Fibroblast of skin of abdomen (primary cell): ENCODE measurements at places on chromosomes 11 and 22.

DNA sequence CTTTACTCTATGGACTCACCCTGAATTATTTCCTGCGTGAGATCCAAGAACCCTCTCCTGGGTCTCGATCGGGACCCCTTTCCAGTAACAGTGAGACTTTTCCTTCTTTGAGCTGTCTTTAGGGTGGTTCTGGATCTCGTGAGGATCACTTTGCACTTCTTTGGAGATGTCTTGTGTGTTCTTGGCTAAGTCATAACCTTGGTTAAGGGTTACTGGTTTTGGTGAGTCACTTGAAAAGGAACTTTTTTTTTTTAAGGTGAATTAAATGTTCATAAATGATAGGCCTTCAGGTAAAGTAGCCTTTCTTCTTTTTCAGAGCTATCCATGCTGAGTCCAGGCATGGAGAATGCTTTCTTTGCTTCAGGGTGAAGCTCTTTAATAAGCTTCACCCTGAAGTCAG lies 19.4 kb upstream of the GSTP1 start:
- no peak for DNase-seq

- DNase-seq, result no peak
Observed at GRCh38 chr22:48287031-48287430, 1524.6 kb downstream of the TBC1D22A start.

DNA sequence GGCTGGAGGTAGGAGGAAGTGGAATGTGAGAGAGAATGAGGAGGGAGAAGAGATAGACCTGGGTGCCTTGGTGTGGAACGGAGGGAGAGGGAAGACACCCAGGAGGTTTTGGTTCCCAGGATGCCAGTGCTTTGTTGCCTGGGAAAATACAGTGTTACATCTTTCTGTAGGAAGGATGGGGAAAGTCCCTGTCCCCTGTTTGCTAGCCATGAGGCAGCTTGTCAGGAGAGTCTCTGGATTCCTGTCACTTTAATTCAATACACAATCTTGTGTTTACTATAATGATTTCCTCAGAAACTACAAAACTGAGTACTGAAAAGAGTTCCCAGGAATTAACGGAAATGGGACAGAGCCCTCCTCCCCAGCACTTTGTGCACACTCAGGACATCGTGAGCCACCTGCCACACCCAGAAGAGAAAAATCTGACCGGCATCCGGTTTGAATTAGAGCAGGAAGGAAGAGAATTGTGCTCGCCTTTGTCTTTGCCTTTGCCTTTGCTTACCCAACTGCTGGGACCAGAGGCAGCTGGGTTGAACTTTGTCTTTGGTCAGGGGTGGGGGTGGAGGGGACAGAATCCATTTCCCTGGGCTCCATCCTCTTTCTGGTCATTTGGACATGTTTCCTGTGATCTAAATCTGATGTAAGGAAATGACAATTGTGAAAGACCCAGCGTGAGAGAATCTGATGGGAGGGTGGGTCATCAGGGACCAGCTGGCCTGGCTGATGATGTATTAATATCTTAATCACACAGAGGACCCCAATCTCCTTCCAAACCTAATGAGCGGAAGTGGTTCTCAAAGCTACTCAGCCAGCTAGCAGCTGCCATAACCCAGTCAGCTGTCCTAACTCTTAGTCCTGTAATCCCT lies 1.3 kb upstream of the LIMK2 start:
- peak; percentile 18 for DNase-seq

DNA sequence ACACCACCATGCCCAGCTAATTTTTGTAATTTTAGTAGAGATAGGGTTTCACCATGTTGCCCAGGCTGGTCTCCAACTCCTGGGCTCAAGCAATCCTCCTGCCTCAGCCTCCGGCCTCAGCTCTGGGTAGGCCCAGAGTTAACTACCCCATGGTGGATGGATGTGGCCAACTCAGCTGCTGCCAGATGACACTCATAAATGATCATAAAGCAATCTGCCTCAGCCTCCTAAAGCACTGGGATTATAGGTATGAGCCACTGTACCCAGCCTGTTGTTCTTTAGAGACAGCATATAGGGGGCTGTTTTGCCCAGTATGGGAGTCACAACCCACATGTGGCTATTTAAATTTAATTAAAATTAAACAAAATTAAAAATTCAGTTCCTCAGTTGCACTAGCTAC lies 54.3 kb downstream of the LARGE1 start:
- DNase-seq, result no peak

GRCh38 chr11:4203603-4204360 lies 109.2 kb downstream of the RRM1 start:
- DNase-seq, result no peak

- no peak for DNase-seq
Observed at GRCh38 chr22:20779818-20780158, 5.9 kb downstream of the SERPIND1 start.

DNA sequence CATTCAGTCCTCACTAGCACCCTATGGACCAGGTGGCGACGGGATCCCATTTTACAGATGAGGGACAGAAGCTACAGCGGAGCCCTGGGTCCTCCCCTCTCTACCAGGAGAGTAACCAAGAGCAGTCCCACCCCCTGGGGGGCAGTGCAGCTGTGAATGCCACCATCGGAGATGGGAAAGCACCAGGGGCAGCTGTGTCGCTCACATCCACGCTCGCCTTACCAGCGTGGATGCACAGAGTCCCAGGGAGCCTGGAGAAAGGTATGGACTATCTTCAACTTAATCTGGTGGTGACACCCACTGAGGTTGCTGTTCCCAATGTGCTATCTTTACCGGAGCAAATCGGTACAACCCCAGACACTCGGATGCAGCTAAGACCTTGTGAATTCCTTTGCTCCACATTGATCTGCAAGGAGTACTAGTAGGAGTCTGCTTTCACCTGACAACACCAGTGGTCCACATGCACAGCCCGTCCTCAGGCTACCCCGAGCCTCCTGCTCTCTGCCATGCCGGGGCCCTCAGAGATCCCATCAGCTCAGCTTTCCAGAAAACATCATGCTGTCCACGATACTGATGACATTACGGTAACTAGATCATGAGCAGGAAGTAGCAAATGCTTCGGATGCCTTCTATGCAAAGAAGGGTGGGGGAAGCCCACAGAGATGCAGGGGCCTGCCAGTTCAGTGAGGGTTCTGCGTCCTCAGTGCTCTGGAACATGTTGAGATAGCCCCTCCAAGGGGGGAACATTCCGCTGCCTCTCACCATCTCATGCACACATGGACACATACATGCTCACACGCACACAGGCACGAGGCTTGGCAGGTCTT lies 126.0 kb downstream of the CTTN start:
- DNase-seq, result peak; percentile 39

GRCh38 chr22:17314487-17314886 lies 54.8 kb upstream of the CECR2 start:
- no peak for DNase-seq

DNA sequence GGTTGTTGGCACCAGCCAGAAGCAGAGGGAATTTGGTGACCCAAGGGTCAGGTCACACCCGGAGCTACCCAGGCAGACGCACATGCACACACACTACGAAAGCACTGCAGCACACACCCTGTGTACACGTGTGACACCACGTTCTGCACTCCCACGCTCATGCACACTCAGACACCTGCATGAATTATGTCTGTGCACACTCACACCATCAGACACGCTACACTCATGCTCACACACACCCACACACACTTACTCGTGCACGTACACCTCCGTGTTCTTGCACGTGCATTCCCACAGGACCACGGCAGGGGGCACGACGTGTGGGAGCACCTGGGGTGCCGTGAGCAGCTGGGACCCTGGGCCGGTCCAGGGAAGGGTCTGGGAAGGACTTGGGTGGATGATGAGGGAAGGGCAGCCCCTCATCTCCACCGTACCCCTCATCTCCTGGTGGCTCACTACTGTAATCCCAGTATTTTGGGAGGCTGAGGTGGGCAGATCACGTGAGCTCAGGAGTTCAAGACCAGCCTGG lies 20.8 kb upstream of the GAL start:
- no peak for DNase-seq
